Lower lobe of right lung (tissue), 2 donors: ENCODE measurements at places on chromosomes 7 and 10. TPM values are rescaled to one million over a fixed set of nuclear protein-coding genes. Genes with fewer than 3 reads are reported as not detected.

DNA sequence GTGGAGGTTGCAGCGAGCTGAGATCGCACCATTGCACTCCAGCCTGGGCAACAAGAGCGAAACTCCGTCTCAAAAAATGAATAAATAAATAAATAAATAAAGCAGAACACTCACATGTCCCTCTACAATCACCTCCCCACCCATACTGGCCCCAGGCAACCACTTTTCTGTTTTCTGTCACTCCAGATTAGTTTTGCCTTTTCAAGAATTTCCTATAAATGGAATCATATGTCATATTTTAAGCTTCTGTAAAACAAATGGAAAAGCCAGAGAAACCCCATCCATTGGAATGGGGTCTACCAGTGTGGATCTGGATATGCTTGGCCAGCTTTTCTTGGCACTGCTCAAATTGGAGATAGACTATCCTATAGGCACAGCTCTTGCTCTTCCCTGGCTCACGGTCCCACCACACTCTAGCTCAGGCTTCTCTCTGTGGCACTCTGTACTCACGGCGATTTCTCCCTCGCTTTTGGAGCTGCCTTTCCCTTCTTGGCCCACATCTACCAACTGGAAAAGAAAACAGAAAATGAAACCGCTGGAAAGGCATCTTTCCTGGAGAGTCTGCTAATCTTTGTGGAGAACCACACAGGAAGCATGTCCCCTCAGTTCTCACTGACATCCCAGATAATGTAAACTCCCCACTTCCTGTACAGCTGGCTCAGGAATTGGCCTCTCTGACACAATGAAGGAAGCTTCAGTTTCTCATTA lies 210.1 kb downstream of the JCAD start:
- no peak for DNase-seq

DNA sequence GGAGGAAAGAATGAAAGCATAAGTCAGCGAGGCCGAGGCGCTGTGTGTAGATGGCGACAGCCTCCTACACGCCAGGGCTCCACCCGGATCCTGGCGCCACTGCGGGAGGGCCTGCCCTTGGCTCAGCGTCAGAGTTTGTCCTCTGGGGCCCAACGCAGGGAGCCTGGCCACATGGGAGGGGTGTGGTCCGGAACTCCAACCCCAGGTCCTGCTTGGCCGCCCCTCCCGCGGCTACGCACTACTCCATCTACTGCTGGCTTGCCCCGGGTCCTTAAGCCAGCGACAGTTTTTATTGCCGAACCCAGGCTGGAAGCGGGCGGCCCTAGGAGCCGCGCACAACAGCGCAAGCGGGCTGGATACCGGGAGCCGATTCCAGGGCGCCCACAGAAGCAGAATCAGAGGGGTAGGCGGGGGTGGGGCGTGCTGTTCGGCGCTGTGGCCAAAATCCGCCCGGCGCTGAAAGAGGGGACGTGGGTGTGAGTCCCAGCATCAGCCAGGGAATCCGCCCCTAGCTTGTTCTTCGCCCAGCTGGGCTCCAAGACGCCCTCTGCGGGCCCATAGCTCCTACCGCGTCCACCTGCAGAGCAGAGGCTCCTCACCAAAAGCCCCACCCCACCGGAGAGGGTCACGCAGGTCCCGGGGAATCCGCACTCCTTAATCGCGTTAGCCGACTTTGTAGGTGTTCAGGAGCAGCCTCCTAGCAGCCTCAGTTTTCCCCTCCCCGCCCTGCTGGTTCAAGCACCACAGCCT lies 4.5 kb downstream of the KAZALD1 start:
- peak; percentile 91 for DNase-seq

- peak; percentile 16 for DNase-seq
These were observed 148.4 kb upstream of the FAM20C start for GRCh38 chr7:43791-44540.

DNA sequence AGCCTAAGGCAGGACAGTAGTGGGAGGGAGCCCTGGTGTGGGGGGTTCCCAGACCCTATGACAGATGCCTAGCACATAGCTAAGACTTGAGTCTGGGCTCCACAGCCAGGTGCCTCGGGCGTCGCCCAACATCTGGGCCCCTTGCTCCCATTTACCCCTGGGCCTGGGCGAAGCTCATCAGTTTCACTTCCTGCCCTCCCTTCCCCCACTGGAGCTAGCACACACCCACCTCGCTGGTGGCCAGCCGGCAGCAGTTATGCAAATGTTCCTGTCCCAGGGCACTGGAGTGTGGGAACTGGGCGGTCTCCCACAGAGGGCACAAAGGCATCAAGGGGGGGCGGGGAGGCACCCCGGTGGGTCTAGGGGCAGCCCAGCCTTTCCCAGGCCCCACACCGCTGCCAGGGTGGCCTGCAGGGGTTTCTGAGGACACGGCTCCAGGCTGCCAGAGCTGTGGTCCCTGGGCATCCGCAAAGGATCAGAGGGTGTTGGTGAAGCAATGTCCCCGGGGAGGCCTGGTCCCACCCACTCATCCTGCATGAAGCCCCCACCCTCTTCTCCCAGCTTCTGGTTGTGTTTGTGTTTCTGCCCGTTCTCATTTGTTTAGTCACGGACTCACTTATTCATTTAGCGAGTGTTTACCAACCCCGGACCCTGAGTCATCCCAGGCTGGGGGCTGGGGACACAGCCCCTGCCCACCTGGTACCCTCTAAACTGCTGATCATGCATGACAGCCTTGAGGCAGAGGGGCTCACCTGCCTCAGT lies 20.4 kb downstream of the SH2B2 start:
- DNase-seq = peak; percentile 85

DNA sequence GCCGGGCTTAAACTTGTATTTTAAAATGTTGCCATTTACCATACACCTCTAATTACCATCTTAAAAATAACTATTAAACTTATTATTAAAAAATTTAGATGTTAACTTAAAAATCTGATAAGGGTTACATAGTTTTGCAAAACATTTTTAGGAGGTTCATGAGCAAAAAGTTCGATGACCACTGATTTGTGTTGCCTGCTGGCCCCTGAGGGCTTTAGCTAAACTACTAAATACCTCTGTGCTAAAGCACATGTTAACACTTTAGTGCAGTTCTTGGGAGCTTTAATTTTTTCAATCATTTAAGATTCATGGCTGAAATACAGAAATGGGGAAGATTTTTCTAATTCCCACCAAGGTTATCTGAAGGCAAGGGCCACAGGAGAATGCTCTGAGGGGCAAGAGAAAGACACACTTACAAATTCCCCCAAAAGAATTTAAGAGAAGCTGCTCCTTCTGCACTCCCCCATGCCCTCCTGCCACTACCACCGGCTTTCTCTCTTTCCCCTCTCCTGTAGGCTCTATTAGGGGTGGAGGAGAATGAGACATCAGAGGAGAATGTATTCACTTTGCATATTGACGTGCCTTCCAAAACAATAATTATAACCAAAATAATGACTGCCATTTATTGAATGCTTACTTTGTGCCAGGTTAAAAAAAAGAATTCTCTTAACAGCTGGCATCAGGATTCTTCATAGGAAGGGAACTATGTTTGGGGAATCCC lies 106.2 kb downstream of the RTKN2 start:
- DNase-seq = no peak

ZNF282 gene
- 20.9 TPM for total RNA-seq
